ENCODE measurements at places on chromosomes 1 and 21.

GRCh38 chr1:76302711-76303339 lies 228.3 kb downstream of the ST6GALNAC3 start:
- no peaks in the 10 kb centered on the region for H3K36me3 ChIP-seq
- peaks cover 9% of the 10 kb centered on the region for H3K4me1 ChIP-seq
- H3K27ac ChIP-seq = no peak overlapping the region
- DNase-seq = no peak
- no peak overlapping the region for H3K4me3 ChIP-seq

GRCh38 chr1:208213786-208214185 lies 30.4 kb downstream of the PLXNA2 start:
- H3K27me3 ChIP-seq = no peaks in the 10 kb centered on the region
- no peak overlapping the region for H3K27ac ChIP-seq
- no peak for DNase-seq
- no peak overlapping the region for H3K4me3 ChIP-seq

DNA sequence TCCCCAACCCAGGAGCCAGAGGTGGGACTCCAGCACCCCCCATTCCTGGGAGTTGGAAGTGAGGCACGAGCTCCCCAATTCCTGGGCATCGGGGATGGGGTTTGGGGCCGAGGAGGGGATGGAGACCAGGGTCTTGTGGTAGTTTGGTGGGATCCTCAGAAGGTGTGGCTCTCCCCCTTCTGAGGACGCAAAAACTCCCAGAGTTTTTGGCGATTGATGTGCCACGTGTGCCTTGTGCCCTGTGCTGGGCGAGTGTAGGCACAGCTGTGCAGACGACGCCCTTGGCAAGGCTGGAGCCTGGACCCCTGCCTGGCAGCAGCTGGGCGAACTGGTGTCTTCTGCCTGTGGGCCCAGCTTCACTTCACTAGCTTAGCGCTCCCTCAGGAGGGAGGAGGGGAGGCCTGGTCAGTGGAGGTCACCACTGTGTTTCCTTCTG lies 2.6 kb downstream of the GUK1 start:
- H3K4me1 ChIP-seq = peaks cover 32% of the 10 kb centered on the region
- H3K4me3 ChIP-seq = peak overlapping the region; percentile 91
- no peaks in the 10 kb centered on the region for H3K27me3 ChIP-seq
- H3K27ac ChIP-seq = peak overlapping the region; percentile 17
- peak; percentile 79 for DNase-seq

- peaks cover 6% of the 10 kb centered on the region for H3K4me1 ChIP-seq
- peaks cover 7% of the 10 kb centered on the region for H3K36me3 ChIP-seq
- peak within 1 kb of the TSS; percentile 59 for H3K27ac ChIP-seq
- DNase-seq = no peak
- H3K27me3 ChIP-seq = no peaks in the 10 kb centered on the region
These were observed at the start of gene HPDL for GRCh38 chr1:45326627-45327623. HPDL (plus strand) TSS chr1:45326895; CDS start chr1:45327149, 254 bp downstream.

GRCh38 chr1:3976821-3977220 lies 76.7 kb upstream of the C1orf174 start:
- no peak for DNase-seq
- H3K4me3 ChIP-seq = no peak overlapping the region
- no peak overlapping the region for H3K27ac ChIP-seq
- H3K27me3 ChIP-seq = peaks cover 3% of the 10 kb centered on the region
- H3K36me3 ChIP-seq = no peaks in the 10 kb centered on the region
- H3K4me1 ChIP-seq = no peaks in the 10 kb centered on the region

- H3K4me1 ChIP-seq = peaks cover 15% of the 10 kb centered on the region
- peaks cover 2% of the 10 kb centered on the region for H3K36me3 ChIP-seq
- H3K27me3 ChIP-seq = peaks cover 2% of the 10 kb centered on the region
- no peak for DNase-seq
- no peak overlapping the region for H3K4me3 ChIP-seq
These were observed 48.7 kb upstream of the KCNJ15 start for GRCh38 chr21:38208118-38208517.

- peaks cover 65% of the 10 kb centered on the region for H3K27me3 ChIP-seq
- H3K36me3 ChIP-seq = no peaks in the 10 kb centered on the region
- peaks cover 5% of the 10 kb centered on the region for H3K4me1 ChIP-seq
- H3K4me3 ChIP-seq = peak within 1 kb of the TSS; percentile 38
- no peak within 1 kb of the TSS for H3K27ac ChIP-seq
These were observed at the start of gene CADM3 for GRCh38 chr1:159171254-159171687. CADM3 (plus strand) TSS chr1:159171615; CDS start chr1:159171766, 151 bp downstream.

- peaks cover 51% of the 10 kb centered on the region for H3K4me1 ChIP-seq
- H3K27me3 ChIP-seq = no peaks in the 10 kb centered on the region
- H3K4me3 ChIP-seq = no peak overlapping the region
- no peak for DNase-seq
- H3K27ac ChIP-seq = peak overlapping the region; percentile 6
- H3K36me3 ChIP-seq = no peaks in the 10 kb centered on the region
These were observed 40.3 kb downstream of the UBE2U start for GRCh38 chr1:64243757-64244080.

GRCh38 chr1:95451054-95451453 lies 217.0 kb downstream of the RWDD3 start:
- peaks cover 8% of the 10 kb centered on the region for H3K27me3 ChIP-seq
- H3K27ac ChIP-seq = no peak overlapping the region
- H3K4me3 ChIP-seq = no peak overlapping the region
- no peaks in the 10 kb centered on the region for H3K4me1 ChIP-seq

GRCh38 chr1:198300451-198300850 lies 143.7 kb downstream of the NEK7 start:
- H3K27ac ChIP-seq = no peak overlapping the region
- peaks cover 11% of the 10 kb centered on the region for H3K4me1 ChIP-seq
- DNase-seq = no peak
- H3K27me3 ChIP-seq = no peaks in the 10 kb centered on the region
- H3K4me3 ChIP-seq = no peak overlapping the region

- H3K27ac ChIP-seq = no peak overlapping the region
- no peaks in the 10 kb centered on the region for H3K36me3 ChIP-seq
- peak; percentile 83 for DNase-seq
- no peaks in the 10 kb centered on the region for H3K27me3 ChIP-seq
- no peak overlapping the region for H3K4me3 ChIP-seq
These were observed 51.7 kb downstream of the WNT9A start for GRCh38 chr1:227895828-227896685.

- H3K4me1 ChIP-seq = no peaks in the 10 kb centered on the region
- peaks cover 7% of the 10 kb centered on the region for H3K36me3 ChIP-seq
- H3K4me3 ChIP-seq = no peak overlapping the region
- peak; percentile 85 for DNase-seq
- no peak overlapping the region for H3K27ac ChIP-seq
These were observed 34.2 kb downstream of the PKP1 start for GRCh38 chr1:201317551-201317950.

DNA sequence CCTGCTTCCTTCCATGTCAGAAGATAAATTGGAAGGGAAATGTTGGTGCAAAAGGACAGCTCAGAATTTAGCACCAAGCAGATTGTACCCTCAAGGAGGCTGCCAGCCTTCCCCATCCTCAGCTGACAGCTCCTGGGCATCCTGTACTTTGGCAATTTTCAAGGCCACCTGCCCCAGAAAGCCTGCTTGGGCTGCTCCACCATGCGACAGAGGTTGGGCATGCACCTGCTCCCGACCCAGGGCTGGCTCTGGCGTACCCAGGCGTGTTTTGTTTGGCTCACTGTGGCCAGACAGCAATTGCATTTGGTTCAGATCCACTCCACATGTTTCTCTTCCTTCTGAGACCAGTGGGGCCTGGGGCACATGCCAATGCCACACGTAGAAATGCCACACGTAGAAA lies 547.8 kb downstream of the NPHP4 start:
- no peaks in the 10 kb centered on the region for H3K4me1 ChIP-seq
- H3K27me3 ChIP-seq = no peaks in the 10 kb centered on the region
- DNase-seq = no peak
- H3K36me3 ChIP-seq = no peaks in the 10 kb centered on the region
- H3K27ac ChIP-seq = no peak overlapping the region

GRCh38 chr1:10033359-10033845 lies 644 bp downstream of the UBE4B start:
- no peak for DNase-seq
- no peaks in the 10 kb centered on the region for H3K27me3 ChIP-seq
- peaks cover 35% of the 10 kb centered on the region for H3K4me1 ChIP-seq
- H3K4me3 ChIP-seq = peak overlapping the region; percentile 87
- peak overlapping the region; percentile 96 for H3K27ac ChIP-seq
- H3K36me3 ChIP-seq = no peaks in the 10 kb centered on the region

All from chondrocyte (in vitro differentiated cells).